ENCODE measurements at places on chromosomes 11 and 22.
A peak's percentile ranks its signal among the peaks of the same experiment; 100 is the strongest.

GRCh38 chr11:32006799-32007388 lies 84.0 kb upstream of the RCN1 start:
- DNase-seq, result no peak

GRCh38 chr11:103031834-103032233 lies 60.1 kb downstream of the DCUN1D5 start:
- no peak for DNase-seq

DNA sequence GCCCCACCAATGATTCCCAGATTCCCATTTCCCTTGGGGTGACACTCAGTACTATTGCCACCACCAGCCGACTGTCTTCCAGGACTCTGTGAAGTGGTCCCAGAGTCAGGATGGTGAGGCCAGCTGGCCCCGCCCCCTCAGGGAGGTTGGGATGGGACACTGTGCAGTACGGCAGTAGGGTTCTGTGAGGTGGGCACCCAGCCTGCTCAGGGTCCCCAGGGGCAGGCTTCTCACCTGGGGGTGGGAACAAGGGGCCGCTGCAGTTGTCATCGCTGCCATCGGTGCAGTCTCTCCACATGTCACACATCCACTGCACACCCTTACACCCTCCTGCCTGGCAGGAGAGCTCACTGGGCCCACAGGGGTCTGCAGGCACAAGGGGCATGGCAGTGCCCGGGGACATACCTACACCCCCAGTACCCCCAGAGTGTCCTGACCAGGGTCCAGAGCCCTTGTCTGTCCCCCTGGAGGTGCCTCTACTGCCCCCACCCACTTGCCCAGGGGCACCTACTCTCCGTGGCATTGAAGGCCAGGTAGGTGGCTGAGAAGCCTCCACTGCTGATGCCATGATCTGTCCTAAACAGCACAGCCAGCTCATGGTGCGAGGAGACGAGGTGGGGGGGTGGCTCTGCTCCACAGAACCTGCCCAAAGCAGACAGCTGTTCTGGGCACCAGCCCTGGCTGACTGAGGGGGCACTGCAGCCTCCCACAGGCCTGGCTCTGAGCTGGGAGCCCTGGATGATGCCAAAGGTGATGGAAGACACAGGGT lies 1.9 kb upstream of the C1QTNF5 start:
- DNase-seq, result no peak

DNA sequence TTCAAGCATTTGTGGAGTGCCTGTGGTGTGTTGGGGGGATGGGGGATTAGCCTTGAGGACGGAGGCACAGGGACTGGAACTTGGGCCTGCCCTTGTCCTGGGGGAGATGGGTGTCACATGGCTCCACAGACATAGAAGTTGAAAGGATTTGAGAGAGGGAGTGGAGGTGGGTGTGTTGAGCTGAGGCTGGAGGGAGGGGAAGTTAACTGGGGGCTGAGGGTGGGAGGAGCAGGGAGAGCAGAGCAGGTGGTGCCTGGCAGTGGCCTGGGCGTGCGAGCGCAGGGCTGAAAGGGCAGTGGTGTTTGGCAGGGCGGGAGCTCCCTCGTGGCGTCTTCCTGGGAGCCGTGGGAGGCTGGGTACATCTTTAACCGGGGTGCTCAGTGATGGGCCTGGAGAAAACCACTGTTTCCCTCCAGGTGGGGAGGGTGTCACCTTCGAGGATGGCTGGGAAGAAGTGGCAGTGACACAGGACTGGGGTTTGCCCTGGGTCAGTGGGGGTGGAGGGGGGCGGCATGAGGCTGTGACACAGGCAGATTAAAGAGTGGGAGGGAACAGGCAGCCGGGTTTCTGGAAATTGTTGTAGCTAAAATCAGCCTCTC lies 45.5 kb downstream of the AP2A2 start:
- no peak for DNase-seq

DNA sequence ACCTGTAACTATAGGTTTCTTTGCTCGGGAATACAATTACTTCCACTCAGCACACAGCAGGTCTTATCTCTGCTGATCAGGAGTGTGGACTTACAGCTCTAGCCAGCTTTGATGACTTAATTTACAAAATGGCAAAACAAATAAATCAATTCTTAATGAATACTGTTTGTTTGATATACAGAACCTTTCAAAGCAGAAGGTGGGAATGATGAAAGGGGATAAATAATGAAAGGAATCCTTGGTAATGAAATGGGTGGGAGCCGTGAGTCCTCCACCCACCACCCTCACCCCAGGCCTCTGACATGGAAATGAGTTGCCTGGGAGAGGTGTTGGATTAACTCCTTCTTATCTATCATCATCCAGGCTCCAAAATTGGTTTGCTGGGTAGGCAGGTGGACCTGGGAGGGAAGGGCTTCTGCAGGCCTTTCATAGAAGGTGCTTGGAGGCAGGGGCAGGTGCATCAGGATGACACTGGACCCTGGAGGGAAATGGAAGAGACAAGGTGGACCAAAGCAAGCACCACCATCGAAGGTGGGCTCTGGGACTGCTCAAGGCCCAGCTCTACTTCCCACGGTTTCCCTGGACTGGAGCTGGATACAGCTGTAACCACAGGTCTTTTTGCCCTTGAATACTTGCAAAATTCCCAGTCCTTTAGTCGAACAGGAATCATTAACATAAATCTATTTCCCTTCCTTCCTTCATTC lies 23.0 kb downstream of the POU2AF1 start:
- no peak for DNase-seq

GRCh38 chr11:76361776-76362175 lies 19.2 kb downstream of the THAP12 start:
- DNase-seq, result no peak

- DNase-seq, result no peak
Observed at GRCh38 chr11:123519055-123519796, 89.2 kb downstream of the GRAMD1B start.

DNA sequence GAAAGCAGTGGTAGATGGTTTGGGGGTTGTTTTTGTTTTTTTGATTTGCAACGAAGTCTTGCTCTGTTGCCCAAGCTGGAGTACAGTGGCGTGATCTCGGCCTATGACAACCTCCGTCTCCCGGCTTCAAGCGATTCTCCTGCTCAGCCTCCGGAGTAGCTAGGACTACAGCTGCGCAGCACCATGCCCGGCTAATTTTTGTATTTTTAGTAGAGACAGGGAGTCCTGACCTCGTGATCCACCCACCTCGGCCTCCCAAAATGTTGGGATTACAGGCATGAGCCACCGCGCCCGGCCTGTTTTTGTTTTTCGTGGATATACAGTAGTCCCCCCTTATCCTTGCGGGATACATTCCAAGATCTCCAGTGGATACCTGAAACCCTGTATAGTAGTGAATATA lies 6.6 kb downstream of the EP300 start:
- no peak for DNase-seq

- DNase-seq, result no peak
Observed at GRCh38 chr11:69536406-69536805, 54.9 kb downstream of the LINC01488 start.

DNA sequence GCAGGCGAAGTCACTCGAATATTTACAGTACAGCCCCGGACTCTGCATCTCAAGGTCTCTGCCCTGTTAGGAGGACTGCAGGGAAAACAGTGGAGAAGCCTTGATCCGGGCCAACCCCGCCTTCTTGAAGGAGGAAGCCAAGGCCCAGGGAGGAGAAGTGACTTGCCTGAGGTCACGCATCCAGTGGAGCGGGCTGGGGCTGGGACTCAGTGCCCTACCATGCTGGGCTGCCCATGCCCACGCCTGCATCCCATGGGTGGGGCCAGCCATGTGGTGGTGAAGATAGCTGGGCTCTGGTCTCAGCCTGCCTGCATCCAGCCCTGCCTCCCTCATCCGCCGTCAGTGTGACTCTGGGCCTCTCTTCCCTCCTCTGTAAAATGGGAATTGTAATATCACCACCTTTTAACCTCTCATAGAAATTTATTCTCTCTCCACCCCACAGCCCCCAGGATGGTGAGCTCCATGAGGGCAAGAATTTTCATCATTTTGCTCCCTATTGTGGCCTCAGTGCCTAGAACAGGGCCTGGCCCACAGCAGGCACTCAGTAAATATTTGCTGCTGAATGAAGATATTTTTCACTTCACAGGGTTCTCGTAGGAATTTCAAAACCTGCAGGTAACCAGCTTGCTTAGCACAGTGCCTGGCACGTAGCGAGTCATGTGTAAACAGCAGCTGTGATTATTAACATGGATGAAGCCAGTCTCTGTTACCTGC lies 57.3 kb downstream of the OTOG start:
- DNase-seq, result no peak

GRCh38 chr11:10122326-10123197 lies 171.5 kb downstream of the SBF2 start:
- DNase-seq, result no peak

DNA sequence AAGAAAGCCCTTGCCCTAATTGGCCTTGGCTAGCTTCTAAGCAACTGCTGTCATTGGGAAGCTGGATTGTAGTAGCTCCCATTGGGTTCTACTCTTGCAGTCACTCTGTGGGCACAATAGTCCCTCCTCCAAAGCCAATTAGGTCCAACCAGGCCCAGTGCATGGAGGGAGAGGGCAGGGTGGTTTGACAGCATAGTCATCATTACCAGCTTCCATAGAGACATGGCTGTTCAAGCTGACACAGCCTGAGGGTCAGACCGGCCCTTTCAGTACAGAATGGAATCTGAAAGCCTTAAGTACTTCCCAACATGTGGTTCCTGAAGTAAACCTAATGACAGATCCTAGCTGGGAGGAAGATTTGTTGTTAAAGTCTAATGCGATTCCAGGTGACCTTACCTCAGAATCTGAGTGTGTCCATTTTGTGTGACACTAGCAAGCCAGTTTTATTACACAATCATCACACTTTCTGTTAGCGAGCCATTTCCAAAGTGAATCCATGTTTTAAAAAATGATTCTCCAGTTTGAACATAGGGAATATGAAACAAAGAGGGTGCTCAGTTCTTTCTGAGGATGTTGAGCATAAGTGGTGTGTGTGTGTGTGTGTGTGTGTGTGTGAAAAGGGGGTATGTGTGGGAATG lies 6.9 kb downstream of the PLET1 start:
- DNase-seq, result no peak

DNA sequence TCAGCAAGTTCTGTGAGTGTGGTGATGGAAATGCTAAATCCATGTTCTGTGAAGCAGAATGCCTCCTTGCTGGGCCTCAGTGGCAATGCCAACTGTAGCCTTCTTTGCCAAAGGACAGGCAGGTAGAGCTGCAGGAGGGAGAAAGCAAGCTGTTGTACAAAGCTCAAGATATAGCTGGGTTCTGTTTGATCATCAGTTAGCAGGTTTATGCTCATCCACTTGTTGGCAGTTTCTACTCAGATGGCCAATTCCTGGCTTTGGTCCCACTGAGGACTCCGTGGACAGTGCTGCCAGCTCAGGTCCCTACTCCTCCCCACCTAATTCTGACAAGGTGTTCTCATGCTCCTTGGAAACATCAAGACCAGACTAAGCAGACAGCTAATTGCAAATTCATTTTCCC lies 65.1 kb downstream of the PRSS23 start:
- DNase-seq, result no peak

DNA sequence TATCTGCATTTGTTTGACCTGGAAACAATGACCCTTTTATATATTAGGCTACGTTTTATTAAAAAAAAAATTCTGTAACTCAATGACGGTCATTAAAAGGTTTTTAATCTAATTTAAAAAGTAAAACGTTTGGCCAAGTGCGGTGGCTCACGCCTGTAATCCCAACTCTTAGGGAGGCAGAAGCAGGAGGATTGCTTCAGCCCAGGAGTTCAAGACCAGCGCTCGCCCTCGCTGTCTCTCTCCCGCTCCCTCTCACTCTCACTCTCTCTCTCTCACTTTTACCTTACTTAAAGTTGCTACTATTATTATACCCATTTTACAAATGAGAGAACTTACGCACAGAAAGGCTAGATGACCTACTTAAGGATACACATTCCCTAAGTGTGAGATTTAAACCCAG lies 814 bp upstream of the NARS2 start:
- no peak for DNase-seq

GRCh38 chr11:107719073-107719472 lies 7.2 kb upstream of the SLN start:
- DNase-seq, result no peak

GRCh38 chr11:44351898-44352498 lies 42.1 kb upstream of the ALX4 start:
- no peak for DNase-seq

- DNase-seq, result no peak
Observed at GRCh38 chr11:122375687-122376399, 259.8 kb upstream of the BLID start.

DNA sequence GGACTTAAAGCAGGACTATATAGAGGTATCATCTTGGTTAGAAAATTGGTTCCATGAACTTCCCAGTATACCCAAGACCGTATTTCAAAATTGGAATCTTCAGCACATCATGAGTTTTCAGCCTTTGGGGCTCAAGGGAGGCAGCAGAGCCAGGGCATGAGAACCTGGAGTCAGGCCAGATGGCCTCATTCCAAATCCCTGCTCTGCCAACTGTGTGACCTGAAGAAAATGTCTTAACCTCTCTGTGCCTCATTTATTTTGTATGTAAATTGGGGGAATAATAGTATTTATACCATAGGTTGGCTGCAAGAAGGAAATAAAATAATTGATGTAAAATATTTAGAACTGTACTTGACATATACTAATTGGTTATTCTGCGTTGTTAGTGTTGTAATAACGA lies 987.6 kb downstream of the TBC1D22A start:
- DNase-seq, result no peak

DNA sequence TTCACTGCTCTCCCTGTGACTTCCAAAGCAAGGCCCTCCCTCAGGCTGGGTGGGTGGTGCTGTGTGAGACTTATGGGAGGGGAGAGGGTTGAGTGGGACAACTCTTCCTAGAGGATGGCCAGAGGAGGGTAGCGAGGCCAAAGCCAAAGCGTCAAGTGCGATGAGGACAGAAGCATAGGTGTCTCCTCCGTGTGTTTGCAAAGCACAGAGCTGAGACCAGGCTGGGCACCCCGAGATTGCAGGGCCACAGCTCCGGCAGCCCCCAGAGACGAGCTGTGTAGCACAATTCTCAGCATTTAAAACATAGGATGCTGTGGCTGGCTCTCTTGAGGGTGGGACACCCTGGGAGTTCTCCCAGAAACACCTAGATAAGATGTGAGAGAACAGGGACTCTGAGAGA lies 1374.5 kb downstream of the BRD1 start:
- DNase-seq, result no peak

DNA sequence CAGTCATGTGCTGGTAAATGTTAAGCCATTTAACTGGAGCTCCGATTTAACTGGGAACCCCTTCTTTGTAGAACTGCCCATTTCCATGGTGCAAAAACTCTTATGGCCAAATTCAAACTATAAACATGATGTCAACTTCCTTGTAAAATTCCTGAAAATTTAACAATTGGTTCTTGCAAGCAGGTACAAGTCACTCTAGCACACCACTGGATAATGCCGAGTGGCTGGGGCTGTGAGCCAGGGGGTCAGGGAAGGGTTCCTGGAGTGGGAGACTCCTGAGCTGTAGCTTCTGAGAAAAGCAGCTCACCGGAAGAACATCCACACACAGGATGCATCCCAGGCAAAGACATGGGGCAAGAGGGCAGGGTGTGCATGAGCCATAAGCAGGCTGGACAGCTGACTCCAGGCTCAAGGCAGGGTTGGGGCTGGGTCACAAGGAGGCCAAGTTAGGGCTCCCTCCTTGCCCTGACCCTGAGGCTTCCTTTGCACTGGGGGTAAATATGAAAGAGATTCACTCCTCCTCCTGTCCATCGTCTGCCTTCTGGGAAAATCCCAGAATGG lies 18.2 kb downstream of the P2RY2 start:
- DNase-seq, result no peak

- DNase-seq, result no peak
Observed at GRCh38 chr22:32079130-32080089, 36.3 kb downstream of the SLC5A1 start.

GRCh38 chr11:114059278-114059983 lies at the start of gene ZBTB16:
ZBTB16 (plus strand) TSS chr11:114059711; CDS start chr11:114063301, 3,590 bp downstream.
- peak; percentile 46 for DNase-seq

GRCh38 chr11:126841999-126842398 lies 158.6 kb downstream of the KIRREL3 start:
- DNase-seq, result no peak

GRCh38 chr22:42742940-42743339 lies 22.3 kb upstream of the A4GALT start:
- no peak for DNase-seq

Measured in stimulated activated CD8-positive, alpha-beta memory T cell treated with anti-CD3 and anti-CD28 coated beads, Interleukin-4, amount 100 ng/mL, for 1 hour (primary cell).